ENCODE measurements at places on chromosomes 4 and X. TPM values are rescaled to one million over a fixed set of nuclear protein-coding genes. Genes with fewer than 3 reads are reported as not detected.

DNA sequence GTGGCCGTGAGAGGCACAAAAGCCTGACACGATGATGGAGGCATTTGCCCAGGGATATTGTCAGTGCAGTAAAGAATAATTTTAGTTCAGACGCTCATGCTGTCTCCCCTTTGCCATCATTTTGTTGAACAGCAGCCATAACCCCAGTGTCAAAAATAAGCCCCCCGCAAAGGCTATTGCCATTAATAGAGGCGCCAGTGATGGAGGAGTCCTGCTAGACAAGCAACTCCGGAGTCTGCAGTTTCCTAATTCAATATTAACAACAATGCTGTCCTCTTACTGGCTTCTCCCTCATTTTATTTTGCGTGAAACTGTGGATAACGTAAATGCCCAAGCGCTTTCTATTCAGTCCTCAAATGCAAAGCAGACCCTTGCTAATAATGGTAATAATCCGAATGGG lies 603 bp upstream of the SMS start:
- no peak for DNase-seq

GRCh38 chrX:133674726-133675470 lies 259.6 kb upstream of the GPC4 start:
- no peak for DNase-seq

- DNase-seq = no peak
Measured at GRCh38 chr4:16820329-16820728, 78.1 kb downstream of the LDB2 start.

GRCh38 chr4:4873203-4873602 lies 13.7 kb downstream of the MSX1 start:
- no peak for DNase-seq

MAGEB1 gene
- 32.6 TPM for total RNA-seq

DNA sequence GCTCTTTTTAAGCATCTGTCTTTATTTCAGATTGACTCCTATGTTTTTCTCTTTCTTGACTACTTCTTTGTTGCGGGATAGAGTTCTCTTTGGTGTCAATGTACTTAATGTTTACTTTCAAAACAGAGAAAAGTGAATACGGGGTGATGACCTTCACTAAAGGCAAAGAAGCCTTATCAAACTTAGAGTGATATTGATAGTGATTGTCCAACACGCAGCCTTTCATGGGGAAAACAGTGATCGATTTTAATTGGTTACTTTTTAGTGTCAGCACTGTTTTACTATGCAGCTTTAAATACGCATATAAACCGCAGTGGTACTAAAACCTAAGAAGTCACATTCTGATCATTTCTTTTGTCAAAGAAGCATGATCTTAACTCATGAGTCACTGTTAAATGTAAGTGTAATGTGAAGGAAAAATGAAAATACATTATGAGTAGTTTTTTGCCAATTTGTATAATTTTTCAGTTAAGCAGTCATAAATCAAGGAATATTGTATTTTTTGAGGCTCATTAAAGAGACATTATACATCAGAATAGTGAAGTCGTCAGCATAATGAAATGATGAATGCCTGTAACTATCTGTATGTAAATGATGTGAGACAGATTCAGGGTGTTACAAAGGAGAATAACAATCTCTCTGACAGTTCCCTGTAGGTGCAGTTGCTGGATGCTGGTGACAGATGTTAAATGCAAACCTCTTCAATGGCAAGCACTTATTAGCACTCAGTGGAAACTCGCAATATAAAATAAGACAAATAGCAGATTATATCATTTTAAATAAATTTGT lies 2082.8 kb upstream of the TENM3 start:
- no peak for DNase-seq

- no peak for DNase-seq
Measured at GRCh38 chr4:109078724-109079123, 223.7 kb downstream of the COL25A1 start.

All from K562 (cell line).